ENCODE measurements at places on chromosomes 4 and X.

GRCh38 chr4:60890743-60891142 is 309.4 kb upstream of the ADGRL3 start:
- DNase-seq, result no peak

DNA sequence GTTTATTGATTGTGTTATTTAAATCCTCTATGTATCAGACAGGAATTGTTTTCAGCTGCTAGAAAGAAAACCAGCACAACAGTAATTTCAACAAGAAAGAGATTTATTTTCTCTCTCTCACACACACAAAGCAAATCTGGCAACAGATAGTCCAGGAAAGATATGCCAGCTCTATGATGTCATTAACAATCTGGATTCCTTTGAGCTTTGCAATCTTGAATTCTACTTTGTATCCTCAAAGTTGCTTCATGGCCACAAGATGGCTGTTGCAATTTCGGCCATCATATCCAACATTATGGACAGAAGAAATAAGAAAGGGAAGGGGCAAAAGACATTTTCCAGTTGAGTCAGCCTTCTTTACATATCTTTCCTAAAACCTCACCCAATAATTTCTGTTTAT is 19.8 kb upstream of the FMR1 start:
- DNase-seq, result no peak

DNA sequence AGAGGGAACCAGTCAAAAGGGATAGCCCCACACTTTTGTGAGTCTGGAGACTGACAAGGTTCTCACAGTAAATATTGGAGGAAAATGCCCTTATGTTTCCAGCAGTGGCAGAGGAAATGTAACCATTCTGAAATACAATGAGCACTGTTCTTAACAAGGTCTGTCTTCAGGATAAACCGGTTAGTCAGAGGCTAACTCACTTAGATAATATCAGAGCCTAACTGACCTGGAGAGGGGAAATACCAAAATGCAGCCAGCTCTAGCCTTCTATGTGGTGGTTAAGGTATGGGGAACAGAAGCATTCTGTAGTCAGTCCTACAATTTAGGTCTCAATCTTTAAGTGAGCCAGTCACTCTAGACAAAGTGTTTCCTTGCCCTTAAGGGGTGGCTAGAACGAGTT is 70.8 kb downstream of the TBCK start:
- DNase-seq, result no peak

GRCh38 chr4:65696436-65696835 is 26.1 kb upstream of the EPHA5 start:
- DNase-seq, result no peak

DNA sequence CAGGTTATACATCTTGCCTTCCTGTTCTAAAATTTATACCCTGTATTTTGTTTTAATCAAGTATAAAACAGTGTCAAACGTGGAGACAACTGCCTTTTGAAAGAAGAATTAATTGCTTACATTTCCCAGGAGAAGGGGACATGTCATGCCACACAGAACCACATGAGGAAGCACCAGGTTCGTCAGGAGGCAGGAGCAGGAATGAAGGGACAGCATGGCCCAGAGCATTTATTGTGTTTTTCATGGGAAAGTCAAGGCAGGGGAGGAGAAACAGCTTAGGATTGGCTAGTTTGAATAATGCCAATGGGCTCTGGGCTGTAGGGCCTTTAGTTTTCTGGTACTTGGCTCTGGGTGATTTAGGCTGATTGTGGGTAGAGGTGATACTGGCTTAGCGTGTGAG is 203.7 kb downstream of the CFAP299 start:
- no peak for DNase-seq

DNA sequence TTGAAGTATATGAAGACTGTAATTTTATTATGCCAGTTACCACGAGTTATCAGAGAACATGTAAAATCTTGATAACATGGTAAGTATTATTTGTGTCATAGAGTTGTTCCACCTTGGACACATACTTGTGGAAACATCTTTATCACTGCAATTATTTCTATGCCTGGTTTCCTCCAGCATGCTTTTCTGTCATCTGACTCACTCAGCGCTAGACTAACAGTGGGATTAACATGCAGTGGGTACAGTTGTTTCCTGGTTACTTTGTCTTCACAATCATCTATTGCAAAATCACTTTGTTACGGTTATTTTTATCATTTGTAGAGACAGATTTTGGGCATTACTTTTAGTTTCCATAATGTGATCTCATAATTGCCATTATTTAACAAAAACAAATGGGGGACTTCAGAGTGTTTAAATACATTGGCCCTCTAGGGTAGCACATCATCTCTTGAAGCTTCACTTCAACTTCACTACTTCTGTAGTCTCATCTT is at the start of gene STATH:
Gene STATH, plus strand, starts transcription at position 441 of the 491 bp plus-strand sequence. CDS start 2,472 bp downstream, outside the sequence.
- DNase-seq, result no peak

DNA sequence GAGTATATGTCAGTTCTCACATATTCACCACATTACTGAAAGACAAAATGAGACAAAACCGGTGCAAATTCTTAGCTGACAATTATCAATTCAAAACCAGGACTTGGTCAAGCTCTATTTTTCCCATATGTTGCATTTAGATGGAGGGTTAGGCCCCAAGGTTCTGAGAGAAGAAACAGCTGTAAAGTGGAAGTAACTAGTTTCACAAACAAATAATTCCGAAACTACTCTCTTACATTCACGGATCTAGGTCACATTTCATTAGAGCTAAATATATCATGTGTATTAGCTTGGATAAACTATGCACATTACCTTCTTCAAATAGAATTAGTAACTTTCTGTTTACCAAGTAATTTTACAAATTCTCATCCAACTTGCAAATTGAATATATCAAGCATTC is 3.7 kb upstream of the GABRA2 start:
- DNase-seq, result no peak

DNA sequence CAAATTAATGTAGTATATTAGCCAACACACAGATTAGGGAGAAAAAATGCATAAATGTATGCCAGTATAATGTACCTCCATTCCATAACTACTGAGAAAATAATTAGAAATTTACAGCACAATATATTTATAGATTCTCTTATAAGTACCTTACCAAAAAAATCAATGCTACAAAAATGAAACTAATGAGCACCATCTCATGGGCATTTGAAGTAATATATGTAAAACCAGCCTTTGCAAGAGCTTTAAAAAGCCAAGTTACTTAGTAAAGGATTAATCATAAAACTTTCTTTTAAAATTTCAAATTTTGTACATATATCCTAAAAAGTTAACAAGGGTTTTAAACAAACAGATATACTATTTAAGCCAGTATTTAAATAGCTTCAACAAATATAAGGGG is 43.2 kb downstream of the LRBA start:
- DNase-seq, result no peak

- no peak for DNase-seq
Observed at GRCh38 chrX:80285131-80285773, 135.0 kb upstream of the TENT5D start.

- DNase-seq, result no peak
Observed at GRCh38 chr4:128381748-128382559, 94.3 kb upstream of the PGRMC2 start.

- peak; percentile 35 for DNase-seq
Observed at GRCh38 chrX:39730662-39731329, 367.0 kb downstream of the BCOR start.

GRCh38 chr4:169362607-169363006 is 91.9 kb upstream of the SH3RF1 start:
- no peak for DNase-seq

DNA sequence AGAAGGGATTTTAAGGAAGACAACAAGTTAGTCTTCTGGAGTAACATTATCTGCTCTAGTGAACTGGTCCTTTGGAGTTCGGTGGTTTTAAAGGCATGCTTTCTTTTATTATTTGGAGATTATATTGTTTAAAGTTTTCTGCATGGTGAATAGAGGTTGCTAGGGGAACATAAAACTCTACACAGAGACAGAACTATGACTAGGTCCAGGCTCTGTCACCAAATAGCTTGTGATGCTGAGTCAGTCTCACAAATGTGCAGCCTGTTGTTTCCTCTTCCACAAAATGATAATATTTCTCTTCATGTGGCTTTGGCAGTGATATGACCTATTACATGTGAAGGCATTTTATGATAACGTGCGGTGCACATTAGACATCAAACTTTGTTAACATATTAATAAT is 132.6 kb downstream of the PACRGL start:
- no peak for DNase-seq

DNA sequence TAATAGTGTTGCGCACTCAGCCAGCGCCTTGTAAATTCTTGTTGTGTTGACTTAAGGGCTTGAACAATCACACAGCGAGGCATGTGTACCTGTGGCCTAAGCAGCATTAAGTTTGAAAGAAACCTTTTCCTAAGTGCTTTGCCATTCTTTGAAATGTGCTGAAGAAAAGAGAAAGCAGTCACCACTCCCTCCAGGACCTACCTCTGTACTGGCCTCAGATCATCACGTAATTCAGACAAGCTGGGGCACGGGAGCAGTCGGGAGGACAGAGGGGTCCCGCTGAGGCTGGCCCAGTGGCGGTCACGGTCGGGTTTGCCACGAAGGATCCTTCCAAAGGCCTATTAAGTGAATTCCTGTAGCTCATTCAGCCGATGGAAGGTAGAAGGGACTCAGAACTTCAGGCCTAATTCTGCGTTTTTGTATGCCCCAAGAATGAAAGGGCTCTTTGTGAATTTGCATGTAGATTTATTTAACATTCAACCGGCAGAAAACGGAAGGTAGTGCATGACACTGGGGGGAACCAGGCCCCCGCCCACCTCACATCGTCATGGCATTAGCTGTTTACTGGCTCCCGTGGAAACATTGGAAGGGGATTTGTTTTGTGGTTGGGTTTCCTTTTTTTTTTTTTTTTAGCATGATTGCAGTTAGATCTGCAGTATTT is 106.3 kb downstream of the TRAPPC11 start:
- no peak for DNase-seq
